Right forelimb (tissue), 1 donor: ENCODE measurements at places on chromosomes 11 and 22.

- DNase-seq: no peak
Measured at GRCh38 chr11:35387111-35387982, 32.0 kb downstream of the SLC1A2 start.

DNA sequence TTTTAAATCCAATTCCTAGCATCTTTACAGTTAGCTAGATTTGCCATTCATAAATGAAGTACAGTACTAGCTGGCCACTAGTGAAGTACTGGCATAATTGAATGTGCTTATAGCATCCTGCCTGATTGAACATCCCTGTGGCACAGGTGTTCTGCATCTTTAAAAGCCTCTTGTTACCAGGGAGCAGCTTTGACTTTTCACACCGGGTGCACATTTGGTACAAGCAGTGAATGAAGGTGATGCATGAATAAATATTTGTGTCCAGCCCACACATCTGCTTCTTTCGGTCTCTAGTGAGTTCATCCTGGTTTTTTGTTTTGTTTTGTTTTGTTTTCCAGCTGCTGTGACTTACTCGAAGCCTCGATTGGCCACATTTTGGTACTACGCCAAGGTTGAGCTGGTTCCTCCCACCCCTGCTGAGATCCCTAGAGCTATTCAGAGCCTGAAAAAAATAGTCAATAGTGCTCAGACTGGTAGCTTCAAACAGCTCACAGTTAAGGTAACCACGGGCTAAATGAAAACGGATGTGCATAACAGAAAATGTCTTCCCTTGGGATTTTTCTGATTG, 5.3 kb downstream of the ATP5MG start:
- no peak for DNase-seq

DNA sequence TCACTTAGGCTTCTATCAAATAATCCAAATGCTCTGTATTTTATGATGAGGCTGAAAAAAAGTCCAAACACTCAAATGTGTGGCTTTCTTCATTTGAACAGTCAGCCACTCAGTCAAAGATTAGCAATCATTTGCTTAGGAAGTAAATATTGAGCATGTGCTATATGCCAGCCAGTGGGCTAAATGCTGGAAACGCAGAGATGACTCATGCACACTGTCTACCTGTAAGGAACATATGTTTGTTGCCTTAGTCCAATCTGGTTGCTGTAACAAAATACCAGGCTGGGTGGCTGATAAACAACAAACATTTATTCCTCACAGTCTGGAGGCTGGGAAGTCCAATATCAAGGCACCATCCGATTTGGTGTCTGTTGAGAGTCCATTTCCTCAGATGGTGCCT, 617.3 kb downstream of the NTM start:
- no peak for DNase-seq

GRCh38 chr11:37509506-37509905, 911.5 kb upstream of the RAG2 start:
- DNase-seq: no peak

DNA sequence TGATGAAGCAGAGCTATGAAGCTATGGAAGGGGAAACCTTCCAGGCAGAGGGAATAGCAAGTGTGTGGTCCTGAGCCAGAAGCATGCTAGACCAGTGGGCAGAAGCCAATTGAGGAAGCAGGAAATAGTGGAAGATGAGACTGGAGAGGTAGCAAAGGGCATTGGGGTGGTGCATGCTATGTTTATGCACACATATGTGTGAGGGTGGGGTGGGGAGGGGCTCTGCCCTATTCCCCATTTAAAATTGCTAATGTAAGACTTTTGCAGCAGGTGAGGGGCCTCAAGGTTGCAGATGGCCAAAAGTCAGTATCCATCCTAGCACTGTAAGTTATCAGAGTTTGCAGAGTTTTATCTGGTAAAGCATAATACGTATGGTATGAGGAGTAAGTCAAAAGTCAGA, 626.6 kb upstream of the KIRREL3 start:
- no peak for DNase-seq

DNA sequence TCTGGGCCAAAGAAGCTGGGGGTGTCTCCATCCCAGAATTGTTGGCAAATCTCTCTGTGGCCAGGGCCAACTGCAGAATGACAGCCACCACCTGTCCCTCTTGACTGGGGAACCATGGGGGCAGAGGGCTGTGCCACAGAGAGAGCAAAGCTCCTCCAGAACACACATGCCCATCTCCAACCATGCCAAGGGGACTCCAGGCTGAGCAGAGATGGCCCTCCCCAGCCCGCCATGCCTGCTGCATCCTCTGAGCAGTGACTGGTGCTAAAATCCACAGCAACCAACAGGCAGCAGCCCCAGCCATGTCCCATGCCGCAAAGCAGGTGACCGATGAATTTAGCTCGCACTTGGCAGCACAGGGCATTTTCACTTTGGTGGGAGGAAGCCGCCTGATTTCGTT, 45.0 kb downstream of the LARGE1 start:
- no peak for DNase-seq
